ENCODE measurements at places on chromosomes 6 and 20.

DNA sequence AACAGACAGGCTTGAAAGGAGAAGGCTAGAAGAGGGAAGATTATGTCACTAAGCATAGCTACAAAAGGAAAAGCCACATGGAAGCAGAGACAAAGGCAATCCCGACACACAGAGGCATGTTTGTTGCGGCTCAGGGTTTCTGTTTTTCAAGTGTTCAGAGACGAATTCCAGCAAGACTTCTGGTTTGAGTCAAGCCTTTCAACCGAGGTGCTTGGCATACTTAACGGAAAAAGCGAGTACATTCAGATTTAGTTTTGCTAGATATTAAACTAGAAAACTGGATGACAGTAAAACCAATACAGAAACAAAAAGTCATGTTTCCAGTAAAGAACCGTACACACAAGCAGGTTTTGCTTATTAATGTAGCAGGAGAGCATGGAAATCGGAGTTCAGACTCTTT lies 27.2 kb downstream of the MCUR1 start:
- DNase-seq: no peak

DNA sequence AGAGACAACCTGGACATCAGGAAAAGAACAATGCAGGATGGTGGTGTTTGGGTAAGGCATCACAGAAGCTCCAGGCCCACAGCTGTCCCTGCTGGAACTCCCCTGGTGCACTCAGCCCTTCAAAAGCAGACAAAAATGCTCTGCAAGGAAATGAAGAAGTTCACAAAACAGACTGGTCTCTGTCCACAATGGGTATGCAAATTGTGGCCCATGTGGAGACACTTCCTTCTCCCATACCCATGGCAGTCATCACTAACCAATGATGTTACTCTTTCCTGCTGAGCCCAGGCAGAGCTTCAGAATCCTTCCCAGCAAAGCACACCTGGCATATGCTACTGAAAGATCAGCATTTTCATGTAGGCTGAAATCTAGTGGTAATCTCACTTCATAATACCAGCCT lies 42.6 kb upstream of the PXDC1 start:
- DNase-seq: no peak

DNA sequence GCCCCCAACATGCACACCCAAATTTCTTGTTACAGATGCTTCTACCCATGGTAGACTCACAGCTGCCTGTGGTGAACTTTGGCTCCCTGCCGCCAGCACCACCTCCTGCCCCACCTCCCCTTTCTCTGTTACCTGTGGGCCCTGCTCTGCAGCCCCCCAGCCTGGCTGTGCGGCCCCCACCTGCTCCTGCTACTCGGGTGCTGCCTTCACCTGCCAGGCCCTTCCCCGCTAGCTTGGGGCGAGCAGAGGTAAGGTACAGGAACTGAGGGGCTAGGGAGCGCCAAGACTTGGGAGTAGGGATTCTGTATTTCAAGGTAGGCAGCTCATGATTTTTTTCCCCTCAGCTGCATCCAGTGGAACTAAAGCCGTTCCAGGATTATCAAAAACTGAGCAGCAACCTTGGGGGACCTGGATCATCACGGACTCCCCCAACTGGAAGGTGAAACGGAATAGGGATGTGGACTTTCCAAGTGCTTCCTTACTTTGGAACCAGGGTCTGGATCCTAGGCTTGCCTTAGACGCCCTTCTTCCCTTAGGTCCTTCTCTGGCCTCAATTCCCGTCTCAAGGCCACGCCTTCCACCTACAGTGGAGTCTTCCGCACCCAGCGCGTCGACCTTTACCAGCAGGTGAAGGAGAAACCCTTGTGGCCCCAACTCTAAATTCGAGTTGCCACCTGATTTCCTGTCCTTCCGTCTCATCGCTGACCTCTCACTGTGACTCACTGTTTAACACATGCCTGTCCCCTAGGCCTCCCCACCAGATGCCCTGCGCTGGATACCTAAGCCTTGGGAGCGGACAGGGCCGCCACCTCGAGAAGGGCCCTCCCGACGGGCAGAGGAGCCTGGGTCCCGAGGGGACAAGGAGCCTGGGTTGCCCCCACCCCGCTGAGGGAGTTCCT lies 15.5 kb downstream of the BAG6 start:
- DNase-seq: no peak

GRCh38 chr20:10360878-10361277 lies 73.1 kb downstream of the MKKS start:
- no peak for DNase-seq

DNA sequence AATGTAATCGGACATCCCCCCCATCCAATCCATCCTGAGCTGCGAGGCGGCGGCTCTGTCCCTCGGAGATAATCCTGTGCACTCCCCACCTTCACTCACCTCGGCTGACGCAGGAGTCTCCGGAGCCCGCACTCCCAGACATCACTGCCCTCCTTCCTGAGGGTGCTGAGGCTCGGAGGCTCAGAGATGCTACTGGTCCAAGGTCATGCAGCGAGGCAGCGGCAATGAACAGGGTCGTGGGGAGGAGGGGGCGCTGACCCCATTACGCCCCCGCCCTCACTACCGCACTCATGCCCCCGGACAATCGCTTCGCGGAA lies 485 bp downstream of the ADISSP start:
- DNase-seq: no peak

- peak; percentile 26 for DNase-seq
These were observed 120.4 kb downstream of the TOX2 start for GRCh38 chr20:44034965-44035635.

GRCh38 chr6:81295310-81295709 lies 457.2 kb downstream of the TENT5A start:
- DNase-seq: no peak

- DNase-seq: no peak
These were observed 32.4 kb downstream of the CBFA2T2 start for GRCh38 chr20:33522256-33522820.

DNA sequence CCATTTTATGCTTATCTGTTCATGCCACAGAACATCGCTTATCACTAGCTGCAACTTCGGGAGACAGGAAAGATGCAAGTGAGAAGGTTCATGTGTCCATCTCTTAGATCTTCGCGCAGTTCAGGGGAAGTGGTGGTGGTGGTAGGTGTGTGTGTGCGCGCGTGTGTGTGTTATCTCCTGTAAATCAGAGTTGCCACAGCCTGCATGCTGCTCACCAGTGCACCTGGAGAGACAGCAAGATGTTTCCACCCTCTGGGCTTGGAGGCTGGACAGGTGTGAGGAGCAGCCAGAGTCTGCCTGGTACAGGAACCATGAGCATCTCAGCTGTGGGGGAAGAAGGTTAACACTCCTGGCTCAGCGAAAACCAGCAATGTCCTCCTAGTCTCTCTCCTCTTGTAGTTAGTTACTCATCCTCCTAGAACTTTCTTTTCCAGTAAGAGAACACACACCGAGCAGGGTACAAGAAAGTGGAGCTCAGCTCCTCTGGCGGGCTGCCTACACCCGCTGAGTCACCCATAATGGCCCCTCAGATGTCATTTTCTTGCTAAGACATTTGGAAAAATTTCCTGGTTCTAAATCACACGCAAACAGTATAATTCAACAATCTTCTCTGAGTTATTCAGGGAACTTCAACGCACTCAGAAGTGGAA lies 5.1 kb upstream of the TUBB1 start:
- peak; percentile 53 for DNase-seq

DNA sequence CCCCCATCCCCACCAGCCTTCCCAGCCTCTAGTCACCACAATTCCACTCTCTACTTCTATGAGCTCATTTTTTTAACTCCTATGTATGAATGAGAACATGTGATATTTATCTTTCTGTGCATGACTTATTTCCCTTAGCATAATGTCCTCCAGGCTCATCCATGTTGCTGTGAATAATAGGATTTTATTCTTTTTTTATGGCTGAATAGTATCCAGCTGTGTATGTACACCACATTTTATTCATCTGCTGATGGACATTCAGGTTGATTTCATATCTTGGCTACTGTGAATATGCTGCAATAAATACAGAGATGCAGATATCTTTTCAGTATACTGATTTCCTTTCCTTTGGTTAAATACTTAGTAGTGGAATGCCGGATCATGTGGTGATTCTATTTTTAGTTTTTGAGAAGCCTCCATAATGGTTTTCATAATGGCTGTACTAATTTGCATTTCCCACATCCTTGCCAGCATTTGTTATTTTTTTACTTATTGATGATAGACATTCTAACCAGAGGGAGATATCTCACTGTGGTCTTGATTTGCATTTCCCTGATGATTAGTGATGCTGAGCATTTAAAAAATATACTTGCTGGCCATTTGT lies 194.9 kb downstream of the PACRG start:
- DNase-seq: no peak

- DNase-seq: no peak
These were observed 20.9 kb upstream of the ILRUN start for GRCh38 chr6:34717466-34717865.

DNA sequence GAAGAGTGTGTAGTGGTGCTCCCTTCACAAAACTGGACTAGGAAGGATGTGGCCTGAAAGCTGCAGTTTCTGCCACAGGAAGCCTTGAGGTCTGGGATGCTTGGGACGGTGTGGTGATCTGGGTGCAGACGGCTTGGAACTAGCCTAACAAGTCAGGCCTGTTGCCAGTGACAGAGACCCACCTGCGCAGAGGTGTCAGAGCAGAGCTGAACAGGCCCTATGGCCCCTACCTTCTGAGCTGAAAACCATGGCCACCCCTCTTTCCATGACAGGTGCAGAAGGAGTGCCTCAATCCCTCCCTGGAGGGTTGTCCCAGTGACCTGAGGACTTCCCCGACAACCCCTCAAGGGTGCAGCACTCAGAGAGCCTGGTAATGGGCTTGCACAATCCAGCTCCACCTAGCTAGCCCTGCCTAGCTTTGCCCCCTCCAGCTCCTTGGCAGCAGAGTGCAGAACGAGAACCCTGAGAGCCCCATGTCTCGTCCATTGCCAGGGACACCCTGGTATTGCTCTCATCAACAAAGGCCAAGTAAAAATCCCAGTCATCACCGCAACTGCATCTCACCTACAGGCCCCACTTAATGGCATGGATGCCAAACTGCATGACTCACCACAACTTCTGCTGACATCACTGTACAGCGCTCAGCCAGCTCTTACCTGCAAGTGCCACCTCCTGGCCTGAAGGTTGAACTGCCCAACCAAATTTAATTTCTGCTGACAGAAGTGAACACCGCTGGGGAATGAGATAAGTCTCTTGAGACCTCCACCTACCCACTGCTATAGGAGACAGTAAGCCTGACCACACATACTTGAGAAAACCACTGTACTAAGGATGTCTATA lies 563.1 kb downstream of the TFAP2A start:
- DNase-seq: no peak

- DNase-seq: no peak
These were observed 75.1 kb downstream of the CARMIL1 start for GRCh38 chr6:25354078-25354932.

DNA sequence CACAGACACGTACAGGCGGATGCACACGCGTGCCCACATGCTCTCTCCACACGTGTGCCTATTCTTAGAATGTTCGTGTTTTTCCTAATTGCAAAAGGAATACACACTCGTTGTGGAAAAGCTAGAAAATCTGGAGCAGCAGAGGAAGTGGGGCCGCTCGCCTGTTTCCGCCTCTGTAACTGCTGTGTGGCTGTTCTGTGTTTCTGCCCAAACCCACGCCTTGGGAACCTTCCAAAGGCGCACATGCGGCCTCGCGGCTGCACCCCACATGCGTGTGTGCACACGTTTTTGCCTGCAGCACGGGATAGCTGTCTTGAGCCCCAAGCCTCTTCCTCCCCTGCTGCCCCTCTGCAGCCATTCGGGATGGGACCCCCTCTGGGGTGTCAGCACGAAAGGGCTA lies 12.2 kb downstream of the SLC17A9 start:
- no peak for DNase-seq

- DNase-seq: no peak
These were observed 141.4 kb downstream of the DNAH8 start for GRCh38 chr6:38856492-38856891.

GRCh38 chr6:127031511-127031910 lies 87.0 kb upstream of the RSPO3 start:
- DNase-seq: no peak

GRCh38 chr6:110731196-110731595 lies 84.1 kb downstream of the CDK19 start:
- DNase-seq: no peak

DNA sequence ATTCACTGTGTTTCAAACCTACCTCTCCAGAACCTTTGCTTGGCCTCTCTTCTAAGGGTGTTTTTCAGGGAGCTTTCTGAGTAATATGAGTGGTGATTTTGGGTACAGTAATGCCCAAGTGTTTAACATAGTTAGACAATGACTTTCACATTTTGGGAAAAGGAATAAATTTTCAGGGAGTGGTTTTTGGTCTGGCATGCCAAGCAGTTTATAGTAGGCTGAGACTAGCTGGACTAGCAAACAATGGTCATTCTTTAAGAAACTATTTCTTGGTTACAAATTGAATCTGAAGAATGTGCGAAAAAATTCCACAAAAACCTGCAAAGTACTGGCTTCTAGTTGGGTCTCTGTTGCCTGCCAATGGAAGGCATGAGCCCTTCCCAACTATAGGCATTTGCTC lies 15.4 kb downstream of the FNDC1 start:
- no peak for DNase-seq

DNA sequence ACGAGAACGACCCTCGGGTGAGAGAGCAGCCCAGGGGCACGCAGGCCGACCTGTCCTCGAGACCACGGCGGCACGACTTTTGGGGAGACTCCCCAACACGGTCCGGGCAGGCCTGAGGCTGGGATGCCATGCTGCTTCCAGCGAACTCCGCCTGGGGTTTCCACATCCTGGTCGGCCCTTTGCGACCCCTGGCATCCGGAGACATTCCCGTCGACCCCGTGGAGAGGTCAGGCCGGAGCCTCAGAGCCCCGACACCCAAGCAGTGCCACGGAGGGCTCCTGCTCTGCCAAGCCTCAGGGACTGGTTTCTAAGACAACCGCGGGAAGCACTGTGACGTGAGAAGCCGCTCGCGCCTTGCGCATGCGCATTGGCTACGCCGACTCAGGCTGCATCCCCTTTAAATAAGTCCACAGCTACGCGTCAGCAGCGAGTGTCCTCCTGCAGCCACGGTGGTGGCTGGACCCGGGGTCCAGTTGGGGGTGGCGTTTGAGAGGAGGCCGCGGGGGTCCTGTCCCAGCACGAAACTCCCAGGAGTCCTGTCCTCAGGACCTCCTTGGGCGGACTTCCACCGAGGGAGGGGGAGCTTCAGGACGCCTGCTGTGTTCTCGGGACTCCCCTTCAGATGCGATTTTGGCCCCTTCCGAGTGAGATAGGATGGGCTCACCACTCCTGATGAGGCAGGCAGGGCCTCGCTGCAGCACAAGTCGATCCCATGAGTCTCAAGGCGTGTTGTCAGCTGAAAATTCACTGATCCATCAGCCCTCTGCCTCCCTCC lies 1089.3 kb upstream of the DEFB115 start:
- DNase-seq: peak; percentile 63

- DNase-seq: peak; percentile 27
These were observed 61.7 kb downstream of the PYGB start for GRCh38 chr20:25309395-25310267.
